ENCODE measurements at places on chromosomes 6 and 20.

- peak; percentile 22 for DNase-seq
These were observed 3.2 kb downstream of the DEF6 start for GRCh38 chr6:35300848-35301247.

DNA sequence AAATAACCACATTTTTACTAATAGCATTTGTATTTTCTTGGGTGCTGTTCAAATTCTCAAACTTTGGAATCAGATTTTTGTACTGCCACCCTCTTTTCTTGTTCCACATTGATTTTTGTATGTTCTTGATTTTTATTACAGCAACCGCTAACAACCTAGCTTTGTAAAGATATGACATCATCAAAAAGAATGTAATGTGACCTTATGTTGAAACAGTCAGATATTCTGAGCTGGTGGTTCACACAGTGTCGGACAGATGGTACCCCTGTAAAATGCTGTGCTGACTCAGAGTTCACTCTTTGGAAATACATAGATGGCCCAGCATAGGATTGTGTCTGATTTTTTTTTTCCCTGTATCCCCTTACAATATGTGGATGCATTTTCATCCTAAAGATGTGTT, 118.9 kb downstream of the QKI start:
- no peak for DNase-seq

DNA sequence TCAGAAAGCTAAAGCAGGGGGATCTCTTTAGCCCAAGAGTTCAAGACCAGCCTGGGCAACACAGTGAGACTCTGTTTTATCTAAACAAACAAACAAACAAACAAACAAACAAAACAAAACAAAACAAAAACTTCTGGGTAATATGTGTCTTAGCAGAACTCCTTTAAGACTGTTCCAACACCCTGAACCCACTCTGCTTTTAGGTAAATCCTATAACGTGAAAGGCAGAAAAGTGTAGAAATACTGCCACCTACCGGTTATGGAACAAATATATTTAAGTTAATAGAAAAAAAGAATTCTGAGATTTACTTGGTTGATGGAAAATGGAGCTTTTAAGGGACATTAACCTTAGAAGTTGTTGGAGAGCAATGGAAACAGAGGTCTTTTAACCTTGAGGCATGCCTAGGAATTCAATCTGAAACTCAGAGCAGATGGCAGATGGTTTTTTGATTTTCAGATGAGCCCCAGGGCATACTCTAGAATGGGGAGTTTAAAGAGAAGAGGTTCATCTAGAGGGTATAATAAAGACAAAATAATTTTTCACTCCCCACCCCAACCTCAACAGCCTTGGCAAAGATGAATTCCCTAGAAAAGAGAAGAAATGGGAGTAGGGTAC, 38.5 kb downstream of the SOD2 start:
- DNase-seq = no peak

- no peak for DNase-seq
These were observed 59.8 kb downstream of the FAM120B start for GRCh38 chr6:170366248-170366960.

DNA sequence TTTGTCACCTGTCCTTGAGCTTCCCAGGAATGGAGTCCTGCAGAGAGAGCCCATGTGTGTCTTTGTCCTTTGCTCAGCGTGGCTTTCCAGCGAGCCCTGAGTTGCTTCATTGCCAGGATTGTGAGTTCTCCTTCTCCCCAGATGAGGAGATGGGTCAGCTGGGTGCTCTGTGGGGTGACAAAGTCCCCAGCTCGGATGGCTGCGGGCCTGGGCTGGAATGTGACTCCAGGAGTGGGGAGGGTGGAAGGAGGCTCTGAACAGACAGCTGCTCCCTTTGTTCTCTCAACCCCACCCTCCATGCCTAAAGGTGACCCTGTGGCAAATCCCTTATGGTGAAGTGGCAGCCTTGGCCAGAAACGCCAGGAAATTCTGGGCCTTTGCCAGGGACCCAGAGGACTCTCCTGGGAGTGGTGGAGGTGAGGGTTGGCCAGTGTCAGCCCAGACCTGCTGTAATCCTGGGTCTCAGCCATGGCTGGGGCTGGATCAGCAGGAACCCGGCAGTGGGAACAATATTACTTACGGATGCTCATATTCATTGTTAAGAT, 44.4 kb upstream of the CST5 start:
- no peak for DNase-seq

- no peak for DNase-seq
These were observed 22.2 kb downstream of the TFEB start for GRCh38 chr6:41713159-41713649.

GRCh38 chr6:21116736-21117135, 476.8 kb upstream of the SOX4 start:
- DNase-seq = no peak

- DNase-seq = no peak
These were observed 16.3 kb downstream of the GTSF1L start for GRCh38 chr20:43710370-43711044.

DNA sequence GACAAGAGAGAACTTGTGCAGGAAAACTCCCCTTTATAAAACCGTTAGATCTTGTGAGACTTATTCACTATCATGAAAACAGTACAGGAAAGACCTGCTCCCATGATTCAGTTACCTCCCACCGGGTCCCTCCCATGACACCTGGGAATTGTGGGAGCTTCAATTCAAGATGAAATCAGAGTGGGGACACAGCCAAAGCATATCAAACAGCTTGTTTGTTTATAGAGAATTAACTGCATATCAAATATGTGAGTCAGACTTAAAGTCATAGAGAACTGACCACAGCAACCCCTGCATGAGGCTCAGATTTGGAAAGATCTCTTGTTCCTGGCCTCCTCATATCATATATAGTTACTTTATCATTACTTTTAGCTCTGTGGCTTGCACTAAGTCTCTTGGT, 29.1 kb upstream of the HDAC2 start:
- no peak for DNase-seq

- DNase-seq = no peak
These were observed 50.3 kb upstream of the TXNDC5 start for GRCh38 chr6:7960848-7961247.

DNA sequence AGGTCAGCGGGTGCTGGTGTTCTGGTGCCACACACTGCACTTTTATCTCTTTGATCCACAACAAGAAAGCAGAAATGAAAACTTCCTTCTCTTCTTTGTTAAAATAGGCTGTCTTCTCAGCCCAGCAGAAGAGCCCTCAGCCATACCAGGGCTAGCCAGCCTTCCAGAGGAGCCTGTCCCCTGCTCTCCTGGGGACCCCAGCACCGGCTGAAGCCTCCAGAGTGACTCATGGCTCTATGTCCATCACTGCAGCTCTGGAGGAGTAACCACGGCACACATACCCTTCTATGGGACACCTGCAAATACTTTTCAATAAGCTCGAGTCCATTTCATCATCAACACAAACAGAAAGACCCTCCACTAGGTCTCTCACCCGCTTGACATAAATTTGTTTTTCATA, 135.6 kb upstream of the CST7 start:
- DNase-seq = no peak

DNA sequence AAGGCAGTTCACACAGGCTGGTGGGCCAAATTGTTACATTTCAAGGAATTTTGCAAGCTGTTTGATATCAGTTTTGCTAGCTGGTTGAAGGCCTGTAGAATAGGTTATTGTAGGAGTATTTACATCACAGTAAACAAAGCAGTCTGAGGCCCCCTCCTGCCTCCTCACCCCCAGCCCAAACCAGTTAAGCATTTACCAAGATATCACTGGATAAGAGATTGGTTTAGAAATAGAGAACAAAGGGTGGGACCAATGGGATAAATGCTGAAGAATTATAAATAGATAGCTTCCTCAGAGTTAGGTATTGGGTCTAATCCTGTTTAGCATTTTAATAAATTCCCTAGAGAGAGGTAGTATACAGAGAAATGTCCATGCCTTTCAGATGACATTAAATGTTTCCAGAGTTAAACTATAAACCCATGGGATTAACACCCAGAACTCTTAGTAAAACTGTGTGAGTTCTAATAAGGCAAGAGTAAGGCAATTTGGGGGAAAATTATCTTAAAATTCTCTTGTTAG, 2.3 kb upstream of the PHACTR2 start:
- DNase-seq = no peak

GRCh38 chr20:46113113-46113470, 5.0 kb upstream of the CD40 start:
- no peak for DNase-seq

GRCh38 chr6:10400330-10400729, 14.5 kb downstream of the TFAP2A start:
- DNase-seq = no peak

- no peak for DNase-seq
These were observed 64.1 kb upstream of the FBXO30 start for GRCh38 chr6:145878591-145879295.

- no peak for DNase-seq
These were observed 109.7 kb upstream of the GMDS start for GRCh38 chr6:2355150-2355549.

DNA sequence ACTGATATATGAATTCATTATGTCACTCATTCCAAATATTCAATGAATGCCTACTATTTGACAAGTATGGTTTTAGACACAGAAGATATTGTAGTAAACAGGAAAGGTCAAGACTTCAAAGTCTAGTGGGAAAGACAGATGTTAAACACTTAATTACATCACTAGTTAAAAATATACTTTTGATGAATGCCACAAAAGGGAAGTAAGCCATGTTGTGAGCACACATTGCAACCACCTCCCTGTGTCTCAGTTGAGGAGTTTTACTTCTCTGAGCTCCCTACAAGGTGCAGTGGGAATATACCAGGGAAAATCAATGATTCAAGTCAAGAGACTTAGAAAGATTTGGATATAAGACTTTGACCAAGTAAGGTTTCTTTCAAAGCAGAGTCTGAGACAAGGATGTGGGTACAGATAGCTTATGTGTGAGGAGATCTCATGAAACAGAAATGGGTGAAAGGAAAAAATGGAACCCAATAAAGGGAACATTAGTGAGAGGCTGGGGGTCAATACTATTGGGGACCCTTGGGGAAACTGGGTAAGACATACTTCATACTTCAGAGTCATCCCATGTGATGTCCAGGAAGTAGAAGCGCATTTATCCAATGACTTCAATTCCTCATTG, 503.7 kb downstream of the KIF16B start:
- DNase-seq = no peak

DNA sequence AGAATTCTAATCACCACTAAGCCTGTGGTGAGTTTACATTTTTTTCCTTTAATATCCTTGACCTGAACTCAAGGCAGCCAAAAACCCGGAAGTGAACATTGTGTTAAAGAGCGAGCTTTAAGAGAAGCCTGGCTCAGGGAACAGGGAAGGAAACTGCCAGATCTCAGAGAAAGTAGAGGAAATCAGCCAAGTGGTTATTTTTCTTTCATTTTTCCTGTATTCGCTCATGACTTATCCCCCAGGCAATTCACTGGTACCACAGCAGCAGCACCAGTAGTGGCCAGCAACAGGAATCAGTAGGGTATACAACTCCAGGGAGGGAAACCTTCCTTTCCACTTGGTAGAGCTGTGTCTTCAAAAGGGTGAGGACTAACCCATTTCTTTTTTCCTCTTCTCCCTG, 89.6 kb upstream of the HMGCLL1 start:
- DNase-seq = no peak

DNA sequence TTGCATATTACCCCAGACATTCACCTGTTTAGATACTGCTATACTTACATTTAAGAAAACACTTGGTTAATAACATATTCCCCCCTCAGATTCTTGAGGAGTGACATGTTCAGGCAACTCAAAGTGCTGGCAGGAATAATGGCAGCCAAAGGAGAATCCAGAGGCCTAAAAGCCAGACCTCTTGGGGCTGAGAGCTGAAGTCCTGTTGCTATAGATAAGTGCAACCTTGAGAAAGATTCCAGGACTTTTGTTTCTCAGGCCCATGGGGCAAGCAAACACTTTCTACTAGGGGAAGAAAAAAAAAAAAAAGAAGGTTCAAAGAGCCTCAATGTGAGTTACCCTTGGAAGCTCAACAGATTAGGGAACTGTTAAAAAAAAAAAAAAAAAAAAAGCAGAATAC, 132.8 kb upstream of the BEND3 start:
- DNase-seq = no peak

DNA sequence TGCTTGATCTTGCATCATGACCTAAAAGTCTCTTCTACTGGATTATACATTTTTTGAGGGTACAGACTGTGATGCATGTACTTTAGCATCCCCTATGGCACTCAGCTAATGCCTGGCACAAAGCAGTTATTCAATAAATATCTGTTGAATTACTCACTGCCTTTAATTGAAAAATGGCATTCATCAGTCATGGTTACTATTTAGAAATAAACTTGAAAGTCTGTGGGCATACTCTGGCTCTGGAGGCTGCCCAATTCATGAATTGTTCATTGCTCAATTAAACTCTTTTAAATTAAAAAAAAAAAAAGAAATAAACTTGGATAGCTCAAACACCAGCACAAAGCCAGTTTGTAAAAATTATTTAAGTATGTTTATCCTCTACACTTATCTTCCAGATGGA, 40.0 kb downstream of the HEBP2 start:
- DNase-seq = no peak

- peak; percentile 15 for DNase-seq
These were observed 27.0 kb downstream of the EDEM2 start for GRCh38 chr20:35120012-35120701.

GRCh38 chr6:154383273-154383672, 26.7 kb upstream of the IPCEF1 start:
- DNase-seq = no peak

- DNase-seq = no peak
These were observed 154.7 kb downstream of the PHF3 start for GRCh38 chr6:63790334-63790733.

DNA sequence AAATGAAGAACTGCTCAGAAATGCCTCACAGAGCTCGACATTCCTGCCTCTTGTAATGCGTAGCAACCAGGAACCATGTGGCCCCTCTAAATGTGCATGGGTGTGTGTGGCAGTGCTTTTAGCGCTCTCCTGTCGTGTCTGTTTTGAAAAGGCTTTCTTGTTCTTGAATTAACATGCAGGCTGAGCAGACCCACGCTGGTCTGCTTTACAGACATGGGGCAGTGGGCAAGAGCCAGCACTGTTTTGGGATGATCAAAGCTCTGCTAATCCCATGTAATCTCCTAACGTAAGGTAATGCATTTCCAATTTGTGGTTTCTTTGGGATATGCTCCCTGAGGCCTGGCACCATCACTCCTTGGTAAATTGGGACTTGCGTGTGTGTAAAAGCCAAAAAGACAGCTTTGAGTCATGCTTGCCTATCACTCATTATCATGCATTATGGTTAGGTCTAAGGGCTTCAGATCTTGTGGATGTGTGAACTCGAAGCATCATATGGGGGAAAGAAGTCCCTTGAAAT, 11.8 kb downstream of the RIPOR2 start:
- no peak for DNase-seq

Data from GF-D8 (cell line).